Activated CD4-positive, alpha-beta T cell treated with anti-CD3 and anti-CD28 coated beads for 36 hours (primary cell): ENCODE measurements at places on chromosomes 13 and 19.

GRCh38 chr13:98157609-98158008, 14.7 kb downstream of the FARP1 start:
- DNase-seq = no peak

DNA sequence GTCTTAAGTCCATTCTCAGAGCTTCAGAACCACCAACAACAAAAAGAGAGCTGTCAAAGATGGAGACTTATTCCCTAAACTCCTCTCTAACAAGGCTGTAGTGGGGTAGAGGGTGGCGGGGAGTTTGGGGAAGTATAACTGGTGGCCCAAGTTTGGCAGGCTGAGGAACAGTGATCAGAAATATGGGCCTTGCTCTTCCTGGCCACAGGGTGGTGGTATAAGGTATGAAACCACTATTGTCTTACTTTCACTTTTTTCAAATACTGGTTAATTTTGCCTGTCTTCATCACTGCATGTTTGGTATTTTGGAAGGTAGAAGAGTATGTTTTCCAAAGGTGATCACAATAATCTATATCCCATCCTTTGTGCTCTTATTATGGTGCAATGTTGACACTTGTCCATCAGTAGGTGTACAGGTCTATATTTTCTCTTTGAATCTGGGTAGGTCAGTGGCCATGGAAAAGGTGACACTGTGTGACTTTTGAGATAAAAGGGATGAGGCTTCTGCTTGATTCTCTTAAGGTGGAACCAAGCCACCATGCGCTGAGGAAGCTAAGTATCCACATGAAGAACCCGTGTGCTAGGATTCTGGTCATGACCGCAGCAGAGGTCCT, 23.2 kb upstream of the GPC5 start:
- peak; percentile 38 for DNase-seq

DNA sequence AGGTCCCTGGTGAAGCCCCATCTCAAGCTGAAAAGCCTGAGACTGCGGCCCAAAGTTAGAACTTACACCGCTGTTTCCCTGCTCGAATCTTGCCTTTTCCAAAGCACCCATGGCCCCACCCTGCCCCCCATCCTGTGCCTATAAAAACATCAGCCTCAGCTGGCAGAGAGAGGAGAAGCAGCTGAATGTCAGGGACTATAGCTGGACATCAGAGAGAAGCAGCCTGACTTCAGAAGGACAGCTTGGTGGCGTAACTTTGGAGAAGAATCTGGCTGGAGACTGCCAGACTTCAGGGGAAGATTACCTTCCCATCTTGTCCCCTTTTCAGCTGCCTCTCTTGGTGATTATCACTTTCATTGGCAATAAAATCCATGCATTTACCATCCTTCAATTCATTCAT, 9.3 kb upstream of the RCBTB2 start:
- DNase-seq = no peak

DNA sequence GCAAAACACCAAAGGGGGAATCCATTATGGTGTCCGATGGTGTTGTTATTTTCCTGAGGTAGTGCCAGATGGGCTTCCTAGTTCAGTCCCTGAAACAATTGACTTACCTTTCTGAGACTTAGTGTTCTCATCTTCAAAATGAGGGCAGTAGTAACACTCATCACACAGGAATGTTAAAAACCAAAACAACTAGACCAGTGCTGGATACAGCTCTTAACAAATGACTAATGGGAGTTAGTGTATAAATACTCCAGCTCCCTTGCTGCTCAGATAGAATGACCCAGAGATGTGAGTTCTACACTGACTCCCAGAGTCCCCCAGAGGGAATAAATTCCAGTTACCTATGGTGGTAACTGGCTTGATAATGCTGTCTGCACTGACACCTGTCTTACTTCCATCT, 49.9 kb downstream of the MBD3L2B start:
- no peak for DNase-seq

DNA sequence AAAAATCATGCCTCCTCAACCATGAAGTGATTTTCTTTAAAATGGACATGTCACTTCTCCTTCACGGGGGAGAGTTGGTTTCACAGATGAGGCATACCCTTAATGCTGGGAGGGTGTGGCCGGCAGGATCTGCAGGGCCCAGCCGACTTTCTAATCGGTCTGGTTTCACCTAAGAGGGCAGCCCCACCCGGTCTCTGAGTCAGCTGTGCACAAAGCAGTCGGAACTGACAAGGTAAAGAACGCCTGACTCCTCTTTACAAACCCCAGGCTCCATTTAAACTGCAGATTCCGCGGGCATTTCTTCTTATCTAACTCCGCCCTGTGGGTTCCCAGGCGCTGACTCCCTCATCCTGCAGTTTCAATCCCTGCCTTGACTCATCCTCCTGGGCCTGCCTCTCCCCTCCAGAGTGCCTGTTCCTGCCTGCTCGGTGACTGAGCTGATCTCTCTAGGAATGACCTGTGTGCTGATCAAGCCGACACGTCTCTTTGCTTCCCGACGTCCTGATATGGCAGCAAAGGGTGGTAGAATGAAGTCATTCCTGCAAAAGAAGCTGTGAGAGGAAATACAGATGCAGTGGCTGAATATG, 63.4 kb downstream of the EFNB2 start:
- no peak for DNase-seq

DNA sequence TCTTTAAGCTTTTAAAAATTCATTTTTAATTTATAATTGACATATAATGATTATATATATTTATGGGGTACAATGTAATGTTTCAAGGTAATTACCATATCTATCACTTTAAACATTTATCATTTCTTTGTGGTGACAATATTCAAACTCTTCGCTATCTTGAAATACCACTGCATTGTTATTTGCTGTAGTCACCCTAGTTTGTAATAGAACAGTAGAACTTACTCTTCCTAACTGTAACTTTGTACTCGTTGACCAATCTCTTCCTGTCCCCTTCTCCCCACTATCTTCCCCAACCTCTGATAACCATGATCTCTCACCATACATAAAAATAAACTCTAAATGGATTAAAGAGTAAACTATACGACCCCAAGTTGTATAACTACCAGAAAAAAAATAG, 20.4 kb downstream of the COG6 start:
- no peak for DNase-seq

DNA sequence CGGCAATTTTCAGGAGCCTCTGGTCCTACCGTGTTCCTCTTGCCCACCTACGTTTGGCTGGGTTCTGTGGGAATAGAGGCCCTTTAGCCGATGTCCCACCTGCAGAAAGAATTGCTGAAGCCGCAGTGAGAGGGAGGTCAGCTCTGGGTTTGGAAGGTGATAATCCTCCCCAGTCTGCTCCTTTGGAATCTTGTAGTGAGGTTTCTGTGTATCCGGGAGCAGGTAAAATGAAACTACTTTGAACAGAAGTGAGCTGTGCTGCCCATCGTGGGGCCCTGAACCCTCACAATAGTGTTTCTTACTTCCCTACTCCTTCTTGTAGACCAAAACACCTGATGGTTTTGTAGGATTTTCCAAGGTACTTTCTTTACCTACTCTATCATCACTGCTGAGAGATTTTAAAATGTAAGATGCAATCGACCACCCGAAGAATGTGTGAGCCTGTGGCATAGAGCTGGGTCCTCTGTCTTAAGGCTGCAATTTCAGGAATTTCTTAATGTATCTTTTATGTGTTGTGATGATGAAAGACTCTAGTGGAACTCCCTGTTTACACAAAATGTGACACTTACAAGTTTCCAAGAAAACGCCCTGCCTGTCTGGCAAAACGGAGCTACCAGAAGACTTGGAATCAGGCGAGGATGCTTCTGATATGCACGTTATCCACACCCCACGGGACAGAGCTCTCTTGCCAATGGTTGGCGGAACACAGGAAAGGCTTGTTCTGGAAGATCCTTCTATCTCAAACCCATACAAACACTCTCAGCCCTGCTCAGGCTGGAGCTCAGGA, 76.1 kb downstream of the RGCC start:
- DNase-seq = no peak

DNA sequence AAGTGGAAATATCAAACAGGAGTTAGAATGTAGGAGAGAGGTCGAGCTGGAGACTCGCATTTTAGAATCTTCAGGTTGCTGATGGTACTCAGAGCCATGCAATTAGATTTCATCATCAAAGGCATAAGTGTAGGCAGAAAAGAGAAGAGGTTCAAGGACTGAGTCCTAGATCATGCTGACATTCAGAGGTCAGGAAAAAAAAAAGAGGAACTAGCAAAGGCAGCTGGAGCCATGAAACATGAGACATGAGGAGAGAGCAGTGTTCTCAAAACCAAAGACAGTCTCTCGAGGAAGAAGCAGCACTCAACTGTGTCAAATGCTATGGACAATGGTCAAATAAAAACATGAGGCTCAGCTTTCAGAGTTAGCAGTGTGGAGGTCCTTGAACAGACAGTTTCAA, 12.4 kb upstream of the TPP2 start:
- no peak for DNase-seq

DNA sequence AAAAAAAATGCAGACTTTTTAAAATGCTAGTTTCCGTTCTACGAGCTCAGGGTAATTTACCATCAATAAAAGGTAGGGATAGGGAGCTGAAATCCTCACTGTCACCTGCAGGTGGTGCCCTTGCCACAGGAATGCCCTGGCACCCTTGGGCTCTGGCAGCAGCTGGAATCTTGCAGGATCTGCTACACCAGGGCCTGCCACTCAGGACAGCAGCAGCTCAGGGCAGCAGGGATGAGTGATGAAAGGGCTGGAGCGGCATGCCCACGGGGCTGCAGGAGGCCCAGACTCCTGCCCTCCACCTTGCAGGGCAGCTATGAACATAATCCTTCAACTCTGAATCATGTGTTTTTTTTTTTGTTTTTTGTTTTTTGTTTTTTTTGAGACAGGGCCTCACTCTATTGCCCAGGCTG, 54.0 kb downstream of the GNG7 start:
- DNase-seq = peak; percentile 85

DNA sequence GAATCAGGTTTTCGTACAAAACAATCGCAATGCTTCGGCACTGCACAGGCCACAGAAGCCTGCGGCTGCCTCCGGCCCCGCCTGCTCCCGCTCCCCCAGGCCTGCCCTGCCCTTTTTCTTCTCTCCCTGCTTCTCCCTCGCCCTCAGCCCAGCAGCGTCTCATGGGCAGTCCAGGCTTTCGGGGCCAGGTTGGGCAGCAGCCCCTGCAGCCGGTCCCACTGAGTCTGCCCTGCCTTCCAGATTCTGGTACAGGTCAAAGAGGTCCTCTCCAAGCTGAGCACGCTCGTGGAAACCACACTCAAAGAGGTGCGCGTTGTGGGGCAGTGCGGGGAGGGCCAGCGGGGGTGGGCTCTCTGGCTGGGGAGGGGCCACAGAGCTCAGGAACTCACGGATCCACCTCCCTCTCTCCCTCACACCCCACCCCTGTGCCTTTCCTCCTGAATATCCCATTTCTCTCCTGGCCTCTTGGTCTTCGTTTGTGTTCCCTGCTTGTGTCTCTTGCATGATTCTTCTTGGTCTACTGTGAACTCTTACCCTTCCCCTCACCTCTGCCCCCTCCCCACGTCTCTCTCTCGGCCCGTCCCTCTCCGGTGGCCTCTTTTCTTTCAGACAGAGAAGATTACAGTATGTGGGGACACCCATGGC, 30.1 kb downstream of the CCDC8 start:
- no peak for DNase-seq

DNA sequence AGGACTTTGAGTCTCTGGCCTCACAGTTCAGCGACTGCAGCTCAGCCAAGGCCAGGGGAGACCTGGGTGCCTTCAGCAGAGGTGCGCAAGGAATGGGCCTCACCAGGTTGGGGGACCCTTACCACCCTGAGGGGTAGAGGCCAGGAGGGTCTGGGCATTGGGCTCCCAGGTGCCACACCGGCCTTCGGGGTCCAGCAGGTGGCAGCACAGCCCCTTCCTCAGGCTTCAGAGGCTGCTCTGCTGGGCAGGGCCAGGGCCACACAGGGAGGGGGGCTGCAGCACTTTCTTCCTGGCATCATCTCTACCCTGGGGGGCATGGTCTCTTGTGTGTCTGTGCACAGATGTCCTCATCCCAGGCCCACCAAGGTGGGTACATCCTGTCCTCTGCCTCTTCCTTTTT, 12.9 kb downstream of the PIN1 start:
- peak; percentile 66 for DNase-seq

GRCh38 chr19:14835011-14835410, at the start of the genes OR7A5 and OR7C1:
TSS of gene OR7A5 (minus strand) at chr19:14835185. CDS start at chr19:14828241, 6,944 bp downstream.
TSS of gene OR7C1 (minus strand) at chr19:14835185. CDS start at chr19:14800136, 35,049 bp downstream.
- no peak for DNase-seq

DNA sequence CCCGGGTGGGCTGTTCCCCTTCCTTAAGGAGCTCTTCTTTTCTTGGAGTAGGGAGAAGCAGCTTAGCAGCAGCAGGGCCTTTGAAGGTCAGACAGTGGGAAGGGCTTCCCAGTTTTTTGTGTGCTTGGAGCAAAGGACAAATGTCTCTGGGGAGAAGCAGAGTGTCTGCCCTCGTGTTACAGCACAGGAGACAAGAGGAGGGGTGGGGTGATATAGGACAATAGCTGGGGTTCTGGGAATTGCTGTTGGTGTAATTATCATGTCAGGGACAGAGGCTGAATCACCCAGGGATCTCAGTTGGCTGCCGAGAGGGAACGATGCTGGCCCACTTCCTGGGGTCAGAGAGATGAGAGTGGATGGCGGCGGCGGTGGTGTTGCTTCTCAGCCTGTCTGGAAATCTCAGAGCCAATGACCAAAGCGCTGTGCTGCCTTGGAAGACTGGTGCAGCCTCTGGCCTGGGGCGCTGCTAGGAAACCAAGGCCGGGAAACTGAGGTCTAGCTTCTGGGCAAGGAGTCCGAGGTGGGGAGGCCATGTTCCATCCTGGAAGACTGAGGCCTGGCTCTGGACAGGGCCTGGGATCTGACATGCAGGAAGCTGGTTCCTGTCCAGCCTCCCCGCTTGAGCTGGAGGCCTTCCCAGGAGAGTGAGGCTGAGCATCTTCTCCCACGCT, 1.2 kb downstream of the INAFM1 start:
- no peak for DNase-seq

GRCh38 chr19:29367791-29368222, 154.9 kb upstream of the UQCRFS1 start:
- no peak for DNase-seq

DNA sequence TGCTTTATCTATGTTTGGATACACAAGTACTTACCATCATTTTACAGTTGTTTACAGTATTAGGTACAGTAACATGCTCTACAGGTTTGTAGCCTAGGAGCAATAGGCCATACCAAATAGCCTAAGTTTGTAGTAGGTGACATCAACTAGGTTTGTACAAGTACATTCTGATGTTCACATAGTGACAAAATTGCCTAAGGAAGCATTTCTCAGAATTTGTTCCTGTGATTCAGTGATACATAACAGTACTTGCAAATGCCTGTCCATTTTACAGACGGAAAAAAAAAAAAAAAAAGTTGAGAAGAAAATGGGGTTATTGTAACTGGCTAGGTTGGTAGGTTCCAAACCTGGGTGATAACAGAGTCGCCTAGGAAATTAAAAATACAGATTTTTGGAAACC, 13.6 kb downstream of the UFM1 start:
- no peak for DNase-seq

- no peak for DNase-seq
Observed at GRCh38 chr13:113009743-113010509, 40.9 kb downstream of the MCF2L start.
